ENCODE measurements at places on chromosomes 16 and 17.

DNA sequence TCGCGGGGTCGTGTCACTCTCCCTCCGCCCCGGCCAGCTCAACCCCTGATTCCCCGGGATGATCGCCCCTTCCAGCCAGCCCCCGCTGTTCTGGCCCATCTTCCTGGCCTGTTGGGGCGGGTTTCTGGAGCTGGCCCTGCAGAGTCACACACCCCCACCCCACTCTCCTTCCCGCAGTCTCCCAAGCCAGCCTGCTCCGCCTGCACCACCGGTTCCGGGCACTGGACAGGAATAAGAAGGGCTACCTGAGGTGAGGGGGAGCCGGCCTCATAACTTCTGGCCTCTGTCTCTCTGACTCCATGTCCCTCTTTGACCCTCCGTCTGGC is 621 bp downstream of the CHP2 start:
- no peak for DNase-seq

DNA sequence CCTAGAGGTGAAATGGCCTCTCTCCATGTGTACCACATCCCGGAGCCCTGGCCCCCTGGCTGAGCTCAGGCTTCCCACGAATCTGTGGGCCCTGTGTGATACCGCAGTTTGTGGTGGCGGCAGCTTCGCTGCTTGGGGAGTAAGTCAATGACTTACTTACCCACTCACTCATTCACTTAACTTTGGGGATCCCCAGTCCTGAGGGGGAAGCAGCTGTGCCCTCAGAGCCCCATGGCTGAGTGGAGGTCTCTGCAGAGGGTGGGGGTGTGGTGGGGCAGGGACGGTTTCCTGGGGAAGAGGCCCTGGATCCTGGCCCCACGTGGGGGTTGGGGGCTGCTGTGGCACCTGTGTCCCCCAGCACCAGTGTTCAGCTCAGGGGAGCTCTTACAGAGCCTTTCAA is 13.2 kb downstream of the KCNJ12 start:
- no peak for DNase-seq

DNA sequence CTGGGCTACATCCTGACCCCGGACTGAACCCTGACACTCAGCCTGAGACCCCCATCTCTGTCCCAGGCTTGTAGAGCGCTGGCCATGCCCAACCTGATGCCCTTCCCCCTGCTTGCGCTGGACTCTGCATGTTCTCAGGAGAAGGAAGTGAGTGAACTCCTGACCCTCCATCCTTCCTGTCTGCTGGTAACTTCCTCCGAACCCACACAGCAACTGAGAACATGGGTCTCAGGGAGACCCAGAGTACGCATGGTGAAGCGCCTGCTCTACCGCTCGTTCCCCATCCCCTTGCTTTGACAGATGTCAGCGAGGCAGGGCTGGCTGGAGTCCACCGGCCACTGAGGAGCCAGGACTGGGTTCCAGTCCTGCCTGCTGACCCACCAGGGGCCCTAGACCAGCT is 6.1 kb downstream of the CAMKK1 start:
- DNase-seq = no peak

GRCh38 chr17:68892658-68893057 is 62.5 kb downstream of the ABCA8 start:
- no peak for DNase-seq

DNA sequence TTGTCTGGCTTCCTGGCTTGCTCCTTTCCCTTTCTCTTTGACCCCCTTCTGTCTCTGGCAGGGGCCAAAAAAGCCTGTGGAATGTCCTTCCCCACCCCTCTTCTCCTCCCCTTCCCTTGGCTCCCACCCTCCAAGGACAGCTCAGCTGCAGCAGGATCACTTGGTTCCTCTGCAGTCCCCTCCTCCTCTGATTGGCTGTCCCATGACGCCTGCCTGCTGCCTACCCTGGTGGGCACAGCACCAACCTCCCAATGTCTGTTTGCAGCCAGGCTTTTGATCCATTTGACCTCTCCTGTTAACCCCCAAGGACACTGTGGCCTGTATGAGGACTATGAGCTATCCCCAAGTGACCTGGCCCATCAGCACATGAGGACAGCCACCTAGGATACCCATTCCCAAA is 14.8 kb upstream of the MTMR4 start:
- no peak for DNase-seq

DNA sequence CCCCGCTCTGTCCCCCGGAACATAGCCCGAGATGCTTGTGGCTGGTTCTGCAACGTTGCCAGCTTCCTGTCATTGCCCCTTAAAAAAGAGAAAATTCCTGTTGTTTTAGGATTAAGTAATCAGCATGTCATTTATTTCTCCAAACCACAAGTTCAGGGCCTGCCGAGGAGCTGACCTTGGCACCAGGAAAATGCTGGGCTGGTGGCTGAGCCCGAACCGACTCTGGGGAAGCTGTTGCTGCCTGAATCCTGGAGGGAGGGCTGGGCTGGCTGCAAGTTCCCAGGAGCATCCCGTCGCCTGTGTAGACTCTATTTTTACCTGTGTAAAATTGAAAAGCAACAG is 130.9 kb upstream of the FOXF1 start:
- DNase-seq = no peak

GRCh38 chr17:19410875-19411620 is at the start of gene RNF112:
RNF112 (plus strand) TSS chr17:19411232; CDS start chr17:19411409, 177 bp downstream.
- no peak for DNase-seq

- DNase-seq = no peak
These were observed 3.9 kb downstream of the COIL start for GRCh38 chr17:56956992-56957391.

DNA sequence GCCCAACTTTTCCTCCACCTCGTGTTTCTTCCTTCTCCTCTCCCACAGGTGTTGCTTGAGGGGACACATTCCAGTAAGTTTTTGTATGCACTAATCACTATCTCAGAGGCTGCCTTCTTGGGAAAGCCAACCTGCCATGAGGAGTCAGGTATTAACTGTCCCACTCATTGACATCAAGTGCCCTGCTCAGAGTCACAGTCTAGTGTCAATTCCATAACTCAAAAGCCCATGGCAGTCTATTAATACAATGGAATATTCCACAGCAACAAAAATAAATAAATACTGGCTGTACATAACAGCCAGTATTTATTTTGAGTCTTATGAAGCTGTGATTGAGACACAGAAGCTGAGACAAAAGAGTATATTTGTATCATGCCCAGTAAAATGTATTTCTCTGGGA is 26.1 kb upstream of the KIF2B start:
- DNase-seq = no peak
